ENCODE measurements at places on chromosomes 3 and 15.

- DNase-seq: no peak
Observed at GRCh38 chr3:72080095-72080494, 295.1 kb upstream of the PROK2 start.

DNA sequence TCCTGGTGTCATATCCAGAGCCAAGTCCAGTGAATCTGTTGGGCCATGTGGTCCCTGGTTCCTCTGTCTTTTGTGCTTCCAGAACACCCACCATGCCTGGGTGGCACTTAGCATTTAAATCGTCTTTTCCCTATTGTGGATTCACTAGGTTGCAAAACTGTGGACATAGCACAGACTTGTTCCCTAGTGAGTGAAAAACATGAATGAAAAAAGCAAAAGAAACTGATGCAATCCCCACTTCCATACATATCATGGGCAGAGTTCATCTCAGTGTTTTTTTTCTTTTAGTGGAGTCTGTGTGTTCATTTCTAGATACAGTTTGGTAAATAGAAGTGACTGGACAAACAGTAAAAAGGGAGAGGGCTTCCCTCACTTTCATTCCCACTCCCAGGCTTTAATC is 170.5 kb downstream of the SLCO3A1 start:
- no peak for DNase-seq

- no peak for DNase-seq
Observed at GRCh38 chr3:196120291-196120951, 38.5 kb upstream of the TFRC start.

GRCh38 chr15:77327168-77327567 is 92.7 kb downstream of the PEAK1 start:
- no peak for DNase-seq

DNA sequence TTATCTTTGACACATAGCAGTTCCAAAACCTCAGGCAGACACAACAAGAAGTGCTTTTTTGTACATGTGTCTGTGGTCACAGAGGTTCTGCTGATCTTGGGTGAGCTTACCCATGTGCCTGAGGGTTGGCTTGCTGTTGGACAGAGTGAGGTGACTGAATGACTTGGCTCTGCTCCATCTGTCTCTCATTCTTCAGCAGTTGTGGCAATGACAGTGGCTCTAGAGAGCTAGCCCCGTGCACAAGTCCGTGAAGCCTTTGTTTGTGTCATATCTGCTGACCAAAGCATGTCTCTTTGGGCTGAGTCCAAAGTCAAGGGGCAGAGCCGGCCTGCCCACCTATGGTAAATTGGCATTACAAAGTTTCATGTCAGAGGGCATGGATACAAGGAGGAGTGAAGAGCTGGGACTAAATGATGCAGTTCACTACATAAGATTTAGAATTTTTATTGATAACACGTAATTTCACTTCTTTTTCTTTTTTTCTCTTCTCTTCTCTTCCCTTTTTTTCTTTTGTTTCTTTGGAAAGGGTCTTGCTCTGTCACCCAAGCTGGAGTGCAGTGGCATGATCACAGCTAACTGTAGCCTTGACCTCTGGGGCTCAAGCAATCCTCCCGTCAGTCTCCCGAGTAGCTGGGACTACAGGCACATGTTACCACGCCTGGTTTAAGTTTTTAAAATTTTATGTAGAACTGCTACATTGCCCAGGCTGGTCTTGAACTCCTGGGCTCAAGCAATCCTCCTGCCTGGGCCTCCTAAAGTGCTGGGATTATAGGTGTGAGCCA is 77.9 kb downstream of the ITPR1 start:
- DNase-seq: no peak

GRCh38 chr3:43759297-43759782 is 68.6 kb downstream of the ABHD5 start:
- no peak for DNase-seq

GRCh38 chr3:65647369-65647768 is 391.3 kb downstream of the MAGI1 start:
- no peak for DNase-seq

GRCh38 chr3:192284443-192285072 is 442.8 kb downstream of the FGF12 start:
- DNase-seq: no peak

DNA sequence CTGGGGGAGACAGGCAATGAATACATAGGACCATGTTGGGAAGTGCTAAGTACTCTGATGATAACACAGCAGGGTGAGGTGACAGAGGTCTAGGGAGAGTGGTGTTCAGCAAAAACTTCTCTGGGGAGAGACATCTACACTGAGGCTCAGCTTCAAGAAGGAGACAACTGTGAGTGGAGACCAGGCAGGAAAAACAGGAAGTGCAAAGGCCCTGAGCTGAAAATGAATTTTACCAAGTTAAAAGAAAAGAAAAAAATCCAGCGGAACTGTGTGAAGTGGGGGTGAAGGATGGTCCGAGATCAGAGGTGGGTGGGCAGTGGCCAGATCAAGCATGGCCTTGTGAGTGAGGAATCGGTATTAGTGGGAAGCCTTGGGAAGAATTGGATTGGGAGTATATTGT is 110.1 kb upstream of the CLSTN2 start:
- no peak for DNase-seq

DNA sequence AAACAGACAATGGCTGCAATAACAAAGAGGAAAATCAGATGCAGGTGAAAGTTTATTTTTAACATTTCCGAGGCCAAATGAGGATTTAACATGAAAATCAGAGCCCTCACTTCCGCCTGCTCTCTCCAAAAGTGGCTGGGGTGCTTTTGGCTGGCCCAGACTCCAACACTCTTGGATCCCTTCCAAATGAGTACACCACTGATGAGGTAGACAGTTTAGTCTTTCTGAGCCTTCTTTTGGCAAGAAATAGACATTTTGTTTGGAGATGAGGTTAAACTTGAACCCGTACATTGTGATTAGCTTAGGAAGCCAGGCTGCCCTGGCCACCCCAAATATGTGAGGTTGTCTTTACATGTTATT is 51.0 kb upstream of the TRA2B start:
- DNase-seq: no peak

GRCh38 chr15:50235794-50236193 is 29.7 kb downstream of the HDC start:
- DNase-seq: no peak

DNA sequence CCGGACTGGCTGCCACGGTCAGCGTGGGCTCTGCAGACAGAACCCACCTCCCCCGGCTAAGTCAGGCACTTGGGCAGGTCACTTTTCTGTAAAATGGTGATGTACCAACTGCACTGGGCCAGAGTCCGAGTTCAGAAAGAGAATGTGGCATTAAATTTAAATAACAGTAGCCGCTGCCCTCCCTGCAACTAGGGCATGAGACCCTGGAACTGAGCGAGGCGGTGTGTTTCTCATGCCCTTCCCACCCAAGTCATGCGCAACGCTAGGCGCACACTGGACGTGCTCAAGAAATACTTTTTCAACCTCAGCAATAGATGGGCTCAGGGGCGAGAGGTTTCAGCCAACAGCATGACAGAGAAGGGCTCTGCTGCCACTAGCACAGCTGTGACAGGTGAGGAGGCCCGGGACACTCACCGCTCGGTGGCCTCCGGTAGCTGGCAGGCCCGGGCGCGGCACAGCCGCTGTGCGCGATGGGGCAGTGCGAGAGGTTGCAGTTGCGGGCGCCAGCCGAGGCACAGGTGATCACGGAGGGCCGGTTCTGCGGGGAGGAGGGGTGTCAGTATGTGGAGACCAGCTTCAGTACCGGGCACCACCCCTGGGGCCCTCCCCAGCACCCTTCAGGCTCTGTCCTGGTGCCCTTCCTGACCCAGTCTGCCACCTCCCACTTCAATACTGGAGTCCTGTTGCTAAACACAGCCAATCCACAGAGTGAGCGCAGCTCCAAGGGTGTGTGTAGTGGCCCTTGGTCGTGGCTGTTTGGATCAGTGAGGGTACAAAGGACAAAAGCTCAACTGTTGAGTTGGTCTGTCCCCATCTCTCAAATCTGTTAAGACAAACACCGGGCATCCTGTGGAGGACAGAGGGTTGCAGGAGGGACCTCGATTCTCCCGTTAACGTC is 84.5 kb downstream of the VGLL4 start:
- DNase-seq: no peak
